ENCODE measurements at places on chromosomes 7 and 10. TPM values are rescaled to one million over a fixed set of nuclear protein-coding genes. Genes with fewer than 3 reads are reported as not detected.

FGFBP3 gene
- total RNA-seq = 1.2 TPM

RBM17 gene
- 82.0 TPM for total RNA-seq

PAX4 gene
- total RNA-seq = not detected

VWDE gene
- total RNA-seq = 0.21 TPM

ANKRD2 gene
- 0.78 TPM for total RNA-seq

LRRC4 gene
- 5.1 TPM for total RNA-seq

HOXA5 gene
- 8.0 TPM for total RNA-seq
